ENCODE measurements at places on chromosomes 7 and 10.

- no peak for DNase-seq
These were observed 25.2 kb upstream of the PRR15 start for GRCh38 chr7:29538389-29538788.

GRCh38 chr7:70657571-70657970 is 474.4 kb upstream of the GALNT17 start:
- DNase-seq = no peak

- DNase-seq = peak; percentile 71
These were observed 11.0 kb upstream of the AHCYL2 start for GRCh38 chr7:129213828-129214227.

GRCh38 chr7:151566897-151567320 is 47.2 kb upstream of the RHEB start:
- DNase-seq = peak; percentile 82

- no peak for DNase-seq
These were observed 201.2 kb upstream of the FRMD4A start for GRCh38 chr10:14531974-14532373.

DNA sequence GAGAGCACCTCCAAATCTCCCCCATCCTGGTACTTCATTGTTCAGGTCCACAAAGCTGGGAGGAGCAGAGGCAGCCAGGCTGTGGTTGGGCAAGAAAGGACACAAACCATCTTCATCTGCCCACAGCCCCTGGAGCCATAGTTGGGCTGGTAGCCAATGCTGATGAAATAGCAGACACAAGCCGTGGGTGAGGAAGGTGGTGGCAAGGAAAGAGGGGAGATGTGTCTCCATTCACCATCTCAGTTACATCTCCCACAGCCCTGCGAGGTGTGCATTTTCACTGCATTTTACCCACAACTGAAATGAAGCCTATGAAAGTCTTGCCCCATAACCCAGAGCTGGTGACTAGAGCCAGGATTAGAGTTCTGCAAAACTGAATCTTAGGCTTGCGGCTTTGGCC is 35.0 kb downstream of the PIK3AP1 start:
- peak; percentile 42 for DNase-seq

Data from NB4 (cell line).